Progenitor cell of endocrine pancreas (in vitro differentiated cells): ENCODE measurements at places on chromosomes 5 and 9. TPM values are rescaled to one million over a fixed set of nuclear protein-coding genes. Genes with fewer than 3 reads are reported as not detected.

The GFI1B gene
- total RNA-seq = 0.12 TPM in 1 of 2 replicates, not detected in the other

The TNFSF8 gene
- total RNA-seq = not detected in 2 replicates

The LRRC14B gene
- not detected in 2 replicates for total RNA-seq

The INSL6 gene
- not detected in 2 replicates for total RNA-seq

The ANKRD34B gene
- total RNA-seq = 0.17 and 0.20 TPM in 2 replicates

DNA sequence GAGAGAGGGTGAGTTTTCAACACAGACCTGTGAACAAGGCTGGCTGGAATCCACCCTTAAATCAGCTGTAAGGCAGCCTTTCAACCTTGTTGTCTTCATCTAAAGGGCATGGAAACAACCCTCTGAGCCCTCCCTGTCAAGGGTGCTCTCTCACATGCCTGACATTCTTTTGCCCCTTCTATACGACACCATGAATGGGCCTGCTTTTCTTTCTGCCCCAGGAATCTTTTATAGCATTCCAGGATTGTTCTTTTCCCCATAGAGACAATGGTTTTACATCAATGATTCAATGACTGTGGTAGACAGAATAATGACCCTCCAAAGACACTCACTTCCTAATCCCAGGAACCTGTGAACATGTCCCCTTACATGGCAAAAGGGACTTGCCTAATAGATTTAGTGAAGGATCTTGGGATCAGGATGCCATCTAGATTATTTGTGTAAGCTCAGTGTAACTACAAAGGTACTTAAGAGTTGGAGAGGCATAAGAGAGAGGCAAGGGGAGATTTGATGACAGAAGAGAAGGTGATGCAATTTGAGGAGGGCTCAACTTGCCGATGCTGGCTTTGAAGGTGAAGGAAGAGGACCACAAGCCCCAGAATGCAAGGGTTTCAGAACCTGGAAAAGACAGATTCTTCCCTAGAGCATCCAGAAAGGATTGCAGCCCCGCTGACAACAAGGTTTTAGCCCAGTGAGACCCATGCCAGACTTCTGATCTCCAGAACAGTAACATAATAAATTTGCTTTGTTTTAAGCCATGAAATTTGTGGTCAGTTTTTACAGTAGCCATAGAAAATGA lies 29.2 kb upstream of the HMHB1 start:
- no peak for DNase-seq

- DNase-seq = no peak
These were observed 1400.7 kb downstream of the CDH12 start for GRCh38 chr5:21452449-21452848.
